ENCODE measurements at places on chromosomes 4 and X.

GRCh38 chr4:33421887-33422286 lies 2701.7 kb downstream of the PCDH7 start:
- DNase-seq = no peak

- DNase-seq = no peak
Measured at GRCh38 chr4:82517043-82517442, 44.7 kb downstream of the TMEM150C start.

- DNase-seq = no peak
Measured at GRCh38 chr4:104492183-104492771, 2.4 kb downstream of the CXXC4 start.

GRCh38 chr4:104424989-104425388 lies 69.7 kb downstream of the CXXC4 start:
- no peak for DNase-seq

GRCh38 chrX:19881559-19881958 lies 5.8 kb downstream of the SH3KBP1 start:
- DNase-seq = no peak

DNA sequence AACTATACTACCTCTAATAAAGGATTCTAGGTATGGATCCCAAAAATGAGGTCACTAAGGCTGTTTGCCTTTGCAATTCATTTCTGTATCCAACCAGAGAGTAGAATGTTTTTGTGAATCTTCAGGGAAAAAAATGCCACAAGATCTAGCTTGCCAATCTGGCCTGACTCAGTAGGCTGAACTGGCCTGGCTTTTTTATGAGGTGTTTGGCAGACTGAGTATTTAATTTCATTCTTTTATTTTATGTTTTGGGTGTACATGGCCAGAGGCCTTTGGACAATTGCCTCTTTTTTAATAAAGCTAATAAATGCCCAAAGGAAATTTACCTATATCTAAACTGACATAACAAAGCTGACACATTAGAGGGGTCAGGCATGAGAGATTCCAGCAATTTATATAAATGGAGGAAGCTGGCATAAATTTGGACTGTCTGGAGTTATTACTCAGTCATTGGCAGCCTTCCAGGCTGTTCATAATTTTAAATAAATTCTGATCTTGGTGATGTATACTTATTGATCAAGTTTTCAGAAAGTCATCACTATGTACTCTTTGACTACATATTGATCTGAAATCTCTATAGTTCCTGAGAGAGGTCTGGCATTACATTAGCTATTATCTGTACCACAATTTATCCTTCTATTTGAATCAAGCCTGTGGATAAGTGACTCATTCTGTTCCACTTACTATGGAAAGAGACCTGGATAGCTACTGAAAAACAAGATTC lies 376.4 kb upstream of the NOCT start:
- DNase-seq = no peak

GRCh38 chrX:50403903-50404302 lies 66.7 kb downstream of the DGKK start:
- DNase-seq = no peak

GRCh38 chr4:141350122-141350905 lies 129.6 kb downstream of the ZNF330 start:
- no peak for DNase-seq

Measured in stimulated activated CD8-positive, alpha-beta memory T cell treated with anti-CD3 and anti-CD28 coated beads, Interleukin-7, amount 100 ng/mL, for 1 hour (primary cell).